ENCODE measurements at places on chromosomes 11 and 22.

DNA sequence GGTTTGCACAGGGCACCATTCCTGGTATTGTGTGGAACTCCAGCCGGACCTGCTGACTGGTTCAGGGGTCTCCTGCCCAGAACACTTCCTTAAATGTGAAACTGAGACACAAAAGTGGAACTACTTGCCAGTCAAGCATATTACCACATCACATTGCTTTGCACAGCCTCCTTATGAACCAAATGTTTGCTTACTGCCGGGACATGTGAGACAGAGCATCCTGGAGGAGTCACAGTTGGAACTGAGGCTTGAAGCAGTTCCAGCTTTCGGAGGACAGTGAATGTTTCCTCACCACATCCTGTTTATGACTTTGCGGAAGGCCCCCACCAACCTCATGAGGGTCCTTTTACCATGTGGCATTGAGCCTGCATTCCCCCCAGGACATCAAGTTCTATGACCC, 105.8 kb upstream of the ARHGAP42 start:
- no peak for DNase-seq

- peak; percentile 16 for DNase-seq
Observed at GRCh38 chr11:129917231-129917630, 21.9 kb upstream of the NFRKB start.

GRCh38 chr11:10868352-10868751, 10.5 kb upstream of the ZBED5 start:
- DNase-seq, result no peak

DNA sequence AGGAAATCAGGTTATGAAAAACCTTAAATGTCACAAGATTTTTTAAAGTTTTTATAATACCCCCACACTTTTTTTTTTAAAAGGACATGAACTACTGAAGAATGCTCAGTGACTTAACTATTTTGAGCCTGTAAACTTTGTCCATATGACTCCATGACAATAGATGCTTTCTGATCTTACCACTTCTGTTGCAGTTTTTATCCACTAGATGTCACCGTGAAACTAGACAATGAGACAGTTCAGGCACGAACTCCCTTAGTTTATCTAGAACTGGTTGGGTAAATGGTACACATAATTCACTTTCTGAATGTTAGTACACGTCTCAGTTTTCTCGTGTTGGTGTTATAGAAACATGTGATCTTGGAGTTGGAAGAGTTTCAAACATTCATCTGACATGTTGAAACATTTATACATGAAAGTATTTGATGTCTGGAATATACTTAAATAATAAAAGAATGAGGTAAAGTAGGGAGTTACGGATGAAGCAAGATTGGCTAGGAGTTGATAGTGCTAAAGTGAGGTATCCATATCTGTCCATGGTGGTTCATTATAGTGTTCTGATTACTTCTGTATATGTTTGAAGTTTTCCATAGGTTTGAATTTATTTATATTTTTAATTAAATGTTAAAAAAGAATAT, 8.1 kb downstream of the CCDC15 start:
- DNase-seq, result peak; percentile 73

- no peak for DNase-seq
Observed at GRCh38 chr11:62142921-62143320, 19.1 kb downstream of the INCENP start.

DNA sequence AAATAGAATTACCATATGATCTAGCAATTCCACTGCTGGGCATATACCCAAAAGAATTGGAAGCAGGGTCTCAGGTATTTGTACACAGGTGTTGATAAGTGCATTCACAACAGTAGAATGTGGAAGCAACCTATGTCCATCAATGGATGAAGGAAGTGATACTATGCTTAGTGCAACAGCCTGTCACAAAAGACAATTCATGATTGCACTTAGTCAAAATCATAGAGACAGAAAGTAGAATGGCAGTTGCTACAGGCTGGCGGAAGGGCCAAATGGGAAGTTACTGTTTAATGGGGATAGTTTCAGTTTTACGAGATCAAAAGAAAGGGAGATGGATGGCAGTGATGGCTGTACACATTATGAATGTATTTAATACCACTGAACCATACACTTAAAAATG, 42.0 kb downstream of the SGSM3 start:
- DNase-seq, result no peak

GRCh38 chr22:40308999-40309573, 37.2 kb upstream of the ADSL start:
- DNase-seq, result no peak

DNA sequence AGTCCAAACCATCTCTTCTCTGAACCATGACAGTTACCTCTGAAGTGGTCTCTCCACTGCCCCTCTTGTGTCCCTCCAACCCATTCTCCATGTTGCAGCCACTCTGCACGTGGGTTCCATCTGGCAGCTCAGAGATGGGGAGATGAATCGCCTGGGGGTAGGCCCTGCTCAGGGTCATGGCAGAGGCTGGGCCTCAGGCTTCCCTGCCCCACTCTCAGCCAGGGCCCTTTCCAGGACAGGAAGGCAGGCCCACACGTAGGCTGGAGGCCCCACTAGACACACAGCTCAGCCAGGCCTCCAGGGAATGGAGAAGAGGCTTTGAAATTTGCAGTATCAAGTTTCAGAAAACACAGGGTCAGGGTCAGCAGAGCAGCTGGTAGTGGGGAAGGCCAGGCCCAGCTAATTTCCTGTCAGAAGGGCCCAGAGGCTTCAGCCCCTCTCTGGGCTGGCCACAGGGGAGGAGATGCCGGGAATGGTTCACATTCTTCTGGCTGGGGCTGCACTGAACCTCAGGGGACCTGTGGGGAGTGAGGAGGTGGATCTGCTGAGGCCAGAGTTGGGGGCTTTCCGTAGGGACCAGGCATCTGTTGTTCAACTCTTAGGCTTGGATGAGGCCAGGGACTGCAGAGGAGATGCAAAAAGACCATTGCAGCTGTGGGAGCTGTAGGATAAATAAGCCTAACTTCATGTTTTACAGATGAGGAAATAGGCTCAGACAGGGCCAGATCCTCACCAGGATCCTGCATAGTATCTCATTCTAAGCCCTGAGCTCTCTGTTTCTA, 101.6 kb downstream of the SWAP70 start:
- DNase-seq, result peak; percentile 99

- no peak for DNase-seq
Observed at GRCh38 chr11:36012455-36012854, 68.6 kb downstream of the LDLRAD3 start.

DNA sequence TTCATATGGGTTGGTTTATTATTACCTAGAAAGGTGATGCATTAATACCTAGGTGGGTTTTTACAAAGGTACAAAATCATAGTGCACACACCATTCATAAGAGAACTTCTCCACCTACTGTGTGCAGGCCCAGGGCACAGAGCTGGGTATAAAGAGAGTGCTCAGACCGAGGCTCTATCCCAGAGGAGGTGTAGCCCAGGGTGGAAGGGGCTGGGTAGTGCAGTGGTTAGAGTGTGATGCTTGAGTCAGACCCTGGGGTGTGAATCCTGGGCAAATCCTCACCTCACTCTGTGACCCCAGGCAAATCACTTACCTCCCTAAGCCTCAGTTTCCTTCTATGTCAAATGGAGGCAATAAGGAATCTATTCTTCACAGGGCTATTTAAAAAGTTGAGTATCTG, 32.2 kb downstream of the PARVG start:
- DNase-seq, result no peak

GRCh38 chr11:204587-205109, 2.6 kb downstream of the BET1L start:
- DNase-seq, result no peak

- peak; percentile 72 for DNase-seq
Observed at GRCh38 chr11:25981998-25982397, 349.9 kb upstream of the ANO3 start.

DNA sequence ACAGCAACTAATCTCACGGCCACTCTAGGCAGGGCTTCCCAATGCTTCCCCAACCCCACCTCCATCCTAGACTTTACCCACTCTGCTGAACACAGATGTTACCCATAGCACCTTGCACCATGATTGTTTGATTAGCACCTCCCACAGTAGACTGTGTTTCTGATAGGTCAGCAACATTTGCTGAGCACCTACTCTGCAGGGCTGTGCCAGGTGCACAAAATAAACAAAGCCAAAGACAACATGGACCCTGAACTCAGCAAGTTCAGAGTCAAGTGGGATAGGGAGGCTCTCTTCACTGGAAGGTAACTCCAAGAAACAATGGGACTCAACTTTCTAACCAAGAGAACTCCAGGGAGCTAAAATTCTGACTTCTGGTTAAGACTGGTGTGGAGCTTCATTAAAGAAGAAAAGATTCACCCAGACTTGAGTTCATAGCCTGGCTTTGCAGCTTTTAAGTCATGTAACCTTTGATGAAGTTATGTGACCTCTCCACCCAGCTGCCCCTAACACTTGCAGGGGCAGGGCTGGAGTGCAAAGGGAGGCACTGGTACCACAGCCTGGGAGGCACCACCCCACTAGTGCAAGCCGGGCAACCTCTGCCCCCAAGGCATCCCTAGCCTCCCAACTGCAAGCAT, 6.7 kb upstream of the RTN4RL2 start:
- DNase-seq, result no peak

DNA sequence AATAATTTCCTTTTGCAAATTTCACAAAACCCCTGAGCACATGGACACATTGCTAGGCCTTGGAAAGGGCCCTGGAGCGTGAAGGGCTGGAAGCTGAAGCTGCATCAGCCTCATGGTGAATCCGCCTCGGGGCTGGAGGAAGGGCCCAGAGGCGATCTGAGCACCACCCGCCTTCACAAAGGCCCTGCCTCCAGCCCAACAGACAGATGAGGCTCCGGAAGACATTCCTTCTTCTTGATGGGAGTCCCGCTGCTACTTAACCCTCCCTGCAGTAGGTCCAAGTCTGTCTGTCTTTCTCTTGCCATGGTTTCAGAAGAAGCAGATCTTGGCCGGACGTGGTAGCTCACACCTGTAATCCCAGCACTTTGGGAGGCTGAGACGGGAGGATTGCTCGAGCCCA, 16.5 kb downstream of the ARRB1 start:
- DNase-seq, result no peak

DNA sequence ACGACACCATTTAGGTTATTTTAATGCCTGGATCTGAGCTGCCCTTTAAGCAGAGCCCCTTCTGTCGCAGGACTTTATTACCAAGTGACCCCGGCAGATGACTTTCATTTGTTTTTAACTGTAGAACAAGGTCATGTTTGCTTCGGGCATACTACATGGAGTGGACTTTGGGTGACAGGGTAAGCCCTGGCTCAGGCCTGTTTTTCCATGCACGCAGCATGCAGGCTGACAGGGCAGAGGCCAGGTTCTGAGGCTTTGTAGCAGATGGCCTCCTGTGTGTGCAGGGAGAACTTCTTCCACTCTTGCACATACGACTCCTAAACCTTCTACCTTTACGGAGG, 50.5 kb downstream of the SNX19 start:
- DNase-seq, result no peak

GRCh38 chr11:93432247-93432646, 101.7 kb downstream of the DEUP1 start:
- no peak for DNase-seq

DNA sequence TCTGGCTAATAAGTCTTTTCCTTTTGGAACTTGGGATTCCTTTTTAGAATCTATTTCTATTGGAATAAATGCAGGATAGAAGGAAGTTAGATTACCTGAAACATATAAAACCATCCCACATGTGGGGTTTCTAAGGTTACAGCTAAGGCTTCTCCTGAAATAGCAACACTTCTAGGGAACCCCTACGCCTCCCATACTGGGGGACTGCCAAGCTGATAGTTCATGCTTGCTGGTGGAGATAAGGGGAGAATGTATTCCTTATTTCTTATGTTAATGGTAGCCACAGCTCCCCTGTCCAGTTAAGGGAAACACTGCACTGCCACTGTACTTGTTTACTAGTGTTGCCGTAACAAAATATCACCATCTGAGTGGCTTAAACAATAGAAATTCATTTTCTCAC, 1189.6 kb downstream of the LRRC4C start:
- DNase-seq, result no peak

GRCh38 chr11:8531312-8531711, 62.7 kb downstream of the STK33 start:
- DNase-seq, result no peak

- DNase-seq, result no peak
Observed at GRCh38 chr11:68306636-68307035, 5.8 kb upstream of the LRP5 start.

DNA sequence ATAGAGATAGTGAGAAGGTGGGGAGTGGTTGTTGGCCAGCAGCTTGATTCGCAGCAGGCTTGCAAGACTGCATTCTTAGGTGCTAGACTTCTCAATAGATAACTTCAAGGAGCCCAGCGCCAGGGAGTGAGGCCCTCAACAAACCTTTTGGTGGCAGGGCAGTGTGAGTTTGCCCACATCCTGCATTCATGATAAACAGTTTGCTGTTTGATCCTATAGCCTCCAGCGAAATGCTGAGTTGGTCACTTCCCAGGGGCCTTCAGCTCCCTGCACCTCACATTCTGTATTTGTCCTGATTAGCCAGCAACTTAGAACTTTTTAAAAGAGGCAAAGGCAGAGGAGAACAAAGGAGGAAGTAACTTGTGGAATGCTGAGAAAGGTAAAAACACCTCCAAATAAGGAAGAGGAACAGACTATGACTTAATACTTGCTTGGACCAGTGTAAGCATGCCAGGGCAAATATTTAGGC, 25.1 kb downstream of the OR10A6 start:
- no peak for DNase-seq

DNA sequence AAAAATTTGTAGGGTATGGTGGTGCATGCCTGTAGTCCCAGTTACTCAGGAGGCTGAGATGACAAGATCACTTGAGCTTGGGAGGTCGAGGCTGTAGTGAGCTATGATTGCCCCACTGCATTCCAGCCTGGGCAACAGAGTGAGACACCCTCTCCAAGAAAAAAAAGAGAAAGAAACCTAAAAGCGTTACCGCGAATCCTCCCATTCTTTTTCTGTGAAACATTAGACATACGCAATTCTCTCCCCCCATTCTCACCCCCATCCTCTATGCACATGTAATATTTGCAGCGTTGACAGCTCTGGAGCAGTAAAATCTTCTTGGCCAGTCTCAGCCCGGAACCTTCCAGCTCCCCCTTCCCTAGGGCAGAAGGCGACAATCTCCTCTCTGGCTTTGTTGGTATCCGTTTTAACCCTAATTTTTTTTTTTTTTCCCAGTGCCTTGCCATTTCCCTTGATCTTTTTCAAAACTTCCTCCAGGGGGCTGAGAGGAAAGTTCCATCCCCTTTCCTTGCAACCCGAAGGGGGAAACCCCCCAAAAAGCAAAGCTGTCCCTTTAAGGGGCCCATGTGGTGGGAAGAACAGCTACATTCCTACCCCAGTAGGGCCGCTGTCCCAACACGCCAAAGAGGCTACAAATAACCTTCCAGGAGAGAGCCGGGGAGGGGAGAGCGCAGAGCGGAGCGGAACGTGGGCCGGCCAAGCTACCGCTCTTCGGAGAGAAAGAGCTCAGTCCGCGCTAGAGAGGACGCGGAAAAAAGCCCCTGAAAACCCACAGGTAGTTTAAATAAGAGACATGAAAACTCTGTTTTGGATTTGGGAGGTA, 1.9 kb downstream of the LRP4 start:
- peak; percentile 87 for DNase-seq

DNA sequence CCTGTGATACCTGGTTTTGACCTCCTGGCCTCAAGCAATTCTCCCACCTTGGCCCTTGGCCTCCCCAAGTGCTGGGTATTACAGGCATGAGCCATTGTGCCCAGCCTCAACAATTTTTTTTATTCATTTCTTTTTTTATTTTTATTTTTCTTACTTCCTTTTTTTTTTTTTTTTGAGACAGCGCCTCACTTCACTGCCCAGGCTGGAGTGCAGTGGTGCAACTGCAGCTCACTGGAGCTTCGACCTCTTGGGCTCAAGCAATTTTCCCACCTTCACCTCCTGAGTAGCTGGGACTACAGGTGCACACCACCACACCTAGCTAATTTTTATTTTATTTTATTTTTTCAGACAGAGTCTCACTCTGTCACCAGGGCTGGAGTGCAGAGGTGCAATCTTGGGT, 25.5 kb upstream of the CECR2 start:
- no peak for DNase-seq

- DNase-seq, result no peak
Observed at GRCh38 chr11:60701469-60701818, 2.0 kb downstream of the MS4A8 start.

Measured in fibroblast of skin of abdomen (primary cell).